Articular chondrocyte of knee joint (primary cell): ENCODE measurements at places on chromosomes 2 and 18. TPM values are rescaled to one million over a fixed set of nuclear protein-coding genes. Genes with fewer than 3 reads are reported as not detected.

FHOD3 gene
- total RNA-seq = 38.3 and 49.9 TPM in 2 replicates

CCDC148 gene
- total RNA-seq = 0.91 and 1.5 TPM in 2 replicates

CXCR4 gene
- total RNA-seq = 0.13 and 0.22 TPM in 2 replicates

ARHGAP28 gene
- 36.4 and 38.2 TPM in 2 replicates for total RNA-seq

NUP35 gene
- total RNA-seq = 10.3 and 10.8 TPM in 2 replicates

LYPD1 gene
- 0.76 TPM in 1 of 2 replicates, not detected in the other for total RNA-seq

BIRC6 gene
- 154 and 171 TPM in 2 replicates for total RNA-seq

RAD51AP2 gene
- under 0.01 TPM in 1 of 2 replicates, not detected in the other for total RNA-seq

CASP8 gene
- total RNA-seq = 23.8 and 29.2 TPM in 2 replicates

MAP3K2 gene
- 60.9 and 76.2 TPM in 2 replicates for total RNA-seq

CTAGE1 gene
- total RNA-seq = not detected in 2 replicates

C18orf54 gene
- 4.2 and 5.5 TPM in 2 replicates for total RNA-seq

LTBP1 gene
- 238 and 256 TPM in 2 replicates for total RNA-seq

RBKS gene
- total RNA-seq = 5.4 and 6.3 TPM in 2 replicates

PFN4 gene
- 0.52 and 0.65 TPM in 2 replicates for total RNA-seq

AQP12B gene
- not detected in 2 replicates for total RNA-seq

MGAT4A gene
- 0.32 and 1.2 TPM in 2 replicates for total RNA-seq

KCNF1 gene
- total RNA-seq = not detected in 2 replicates

CHRND gene
- total RNA-seq = not detected in 2 replicates

SLC4A5 gene
- total RNA-seq = 2.2 and 2.7 TPM in 2 replicates

FBXO36 gene
- total RNA-seq = 6.5 and 6.8 TPM in 2 replicates

METTL8 gene
- 28.0 and 32.9 TPM in 2 replicates for total RNA-seq

SKA1 gene
- total RNA-seq = 10.7 and 16.4 TPM in 2 replicates

TCF4 gene
- total RNA-seq = 116 and 136 TPM in 2 replicates

GALR1 gene
- not detected in 2 replicates for total RNA-seq

MYOM1 gene
- total RNA-seq = 0.52 and 0.76 TPM in 2 replicates

SCYGR4 gene
- 0.11 TPM in 1 of 2 replicates, not detected in the other for total RNA-seq

GPR55 gene
- total RNA-seq = not detected in 2 replicates

TUBB8B gene
- total RNA-seq = not detected in 2 replicates

SNTG2 gene
- not detected in 2 replicates for total RNA-seq

IL1B gene
- total RNA-seq = 0.11 TPM in 1 of 2 replicates, not detected in the other

PLCD4 gene
- total RNA-seq = 14.0 and 14.2 TPM in 2 replicates

DPP10 gene
- total RNA-seq = not detected in 2 replicates

CNRIP1 gene
- total RNA-seq = 70.9 and 77.6 TPM in 2 replicates

CPO gene
- 0.32 TPM in 1 of 2 replicates, not detected in the other for total RNA-seq

SLC38A11 gene
- total RNA-seq = 0.26 and 0.43 TPM in 2 replicates

FBLN7 gene
- total RNA-seq = 3.1 and 6.2 TPM in 2 replicates

ZSWIM2 gene
- total RNA-seq = under 0.01 TPM in 1 of 2 replicates, not detected in the other

NT5C1B gene
- total RNA-seq = not detected in 2 replicates

PLGLB1 gene
- total RNA-seq = 2.2 and 3.7 TPM in 2 replicates

MAP4K4 gene
- total RNA-seq = 183 and 255 TPM in 2 replicates

KLHL29 gene
- total RNA-seq = 13.1 and 14.1 TPM in 2 replicates

FIGN gene
- total RNA-seq = 1.5 and 2.2 TPM in 2 replicates

IL1RN gene
- total RNA-seq = not detected in 2 replicates
